ENCODE measurements at places on chromosomes 16 and 17. TPM values are rescaled to one million over a fixed set of nuclear protein-coding genes. Genes with fewer than 3 reads are reported as not detected.

GRCh38 chr16:70708366-70709246, 22.8 kb upstream of the MTSS2 start:
- no peak for DNase-seq
- H3K27me3 ChIP-seq = no peaks in the 10 kb centered on the region
- no peak overlapping the region for H3K4me3 ChIP-seq
- H3K4me1 ChIP-seq = peaks cover 19% of the 10 kb centered on the region
- H3K27ac ChIP-seq = no peak overlapping the region
- H3K36me3 ChIP-seq = peaks cover 8% of the 10 kb centered on the region

DNA sequence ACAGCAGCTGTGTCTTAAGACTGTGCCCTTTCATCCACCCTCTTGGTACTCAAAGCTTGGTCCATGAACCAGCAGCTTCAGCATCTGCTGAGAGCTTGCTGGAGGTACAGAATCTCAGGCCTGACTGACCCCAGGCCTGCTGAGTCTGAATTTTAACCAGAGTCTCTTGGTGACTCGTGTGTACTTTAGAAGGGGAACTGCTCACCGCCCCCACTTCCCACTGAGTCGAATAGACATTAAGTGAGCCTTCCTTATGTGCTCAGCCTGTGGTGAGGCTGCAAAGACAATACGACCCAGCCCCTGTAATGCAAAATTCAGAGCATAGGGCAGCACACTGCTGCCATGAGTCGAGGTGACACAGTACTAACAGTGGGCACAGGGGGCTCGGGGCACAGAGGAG, 662.8 kb downstream of the WWOX start:
- H3K4me3 ChIP-seq = no peak overlapping the region
- DNase-seq = no peak
- H3K27ac ChIP-seq = no peak overlapping the region
- H3K4me1 ChIP-seq = no peaks in the 10 kb centered on the region

DNA sequence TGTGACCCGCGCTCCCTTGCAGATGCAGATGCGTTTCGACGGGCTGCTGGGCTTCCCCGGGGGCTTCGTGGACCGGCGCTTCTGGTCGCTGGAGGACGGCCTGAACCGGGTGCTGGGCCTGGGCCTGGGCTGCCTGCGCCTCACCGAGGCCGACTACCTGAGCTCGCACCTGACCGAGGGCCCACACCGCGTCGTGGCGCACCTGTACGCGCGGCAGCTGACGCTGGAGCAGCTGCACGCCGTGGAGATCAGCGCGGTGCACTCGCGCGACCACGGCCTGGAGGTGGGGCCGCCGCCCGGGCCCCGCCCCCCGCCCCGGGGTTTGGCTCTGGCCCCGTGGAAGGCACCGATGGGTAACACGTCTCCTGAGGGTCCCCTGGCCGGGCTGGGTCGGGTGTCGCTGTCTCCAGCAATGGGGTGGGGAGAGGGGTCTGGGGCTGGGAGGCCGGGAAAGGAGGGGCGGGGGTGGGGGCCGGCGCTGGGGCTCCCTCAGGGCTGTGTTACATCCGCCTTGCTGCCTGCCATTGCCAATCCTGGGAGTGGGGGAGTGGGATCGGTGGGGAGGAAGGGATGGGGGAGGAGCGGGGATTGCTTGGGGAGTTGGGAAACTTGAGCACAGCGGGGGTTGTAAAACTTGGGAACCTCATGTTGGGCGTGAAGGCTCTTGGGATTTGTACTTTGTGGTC, 737 bp downstream of the NUDT16L1 start:
- peak; percentile 60 for DNase-seq
- peaks cover 64% of the 10 kb centered on the region for H3K36me3 ChIP-seq
- peaks cover 5% of the 10 kb centered on the region for H3K4me1 ChIP-seq
- H3K27ac ChIP-seq = peak overlapping the region; percentile 66
- peak overlapping the region; percentile 75 for H3K4me3 ChIP-seq

DNA sequence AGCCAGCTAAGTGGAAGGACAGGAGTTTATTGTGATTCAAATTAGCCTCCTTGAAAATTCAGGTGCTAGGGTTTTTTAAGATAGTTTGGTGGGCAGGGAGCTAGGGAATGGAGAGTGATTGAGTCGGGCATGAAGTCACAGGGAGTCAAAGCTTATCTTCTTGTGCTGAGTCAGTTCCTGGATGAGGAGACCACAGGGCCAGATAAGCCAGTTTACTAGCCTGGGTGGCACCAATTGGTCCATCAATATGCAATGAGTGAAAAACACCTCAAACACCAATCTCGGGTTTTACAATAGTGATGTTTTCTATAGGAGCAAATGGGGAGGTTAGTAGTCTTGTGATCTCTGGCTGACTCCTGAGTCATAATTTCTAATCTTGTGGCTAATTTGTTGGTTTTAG, 165.1 kb downstream of the ABCC12 start:
- no peak for DNase-seq
- no peak overlapping the region for H3K27ac ChIP-seq
- no peaks in the 10 kb centered on the region for H3K4me1 ChIP-seq
- H3K36me3 ChIP-seq = no peaks in the 10 kb centered on the region

DNA sequence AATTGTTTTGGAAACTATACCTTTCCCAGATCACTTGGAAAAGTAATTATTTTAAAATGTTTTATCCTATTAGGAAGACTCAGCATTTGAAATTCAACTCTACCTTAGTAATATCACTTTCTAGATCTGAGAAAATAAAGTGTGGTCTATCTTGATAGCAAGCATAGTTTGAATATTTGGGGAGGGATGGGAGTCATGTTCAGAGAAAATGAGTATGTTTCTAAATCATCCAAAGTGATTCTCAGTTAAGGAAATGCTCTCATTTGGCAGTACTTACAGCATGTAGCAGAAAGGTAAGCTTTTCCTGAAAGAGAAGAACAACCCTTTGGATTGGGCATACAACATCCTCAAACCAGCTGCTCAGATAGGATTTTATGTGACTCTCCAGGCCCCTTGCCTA, 6.9 kb downstream of the C17orf75 start:
- H3K4me3 ChIP-seq = no peak overlapping the region
- no peaks in the 10 kb centered on the region for H3K27me3 ChIP-seq
- H3K36me3 ChIP-seq = peaks cover 57% of the 10 kb centered on the region
- no peak for DNase-seq
- no peak overlapping the region for H3K27ac ChIP-seq

SHPK gene
- total RNA-seq = 6.3 TPM

AXIN2 gene
- 0.16 TPM for total RNA-seq

Measured in MCF 10A (cell line).